ENCODE measurements at places on chromosomes 4 and X.

DNA sequence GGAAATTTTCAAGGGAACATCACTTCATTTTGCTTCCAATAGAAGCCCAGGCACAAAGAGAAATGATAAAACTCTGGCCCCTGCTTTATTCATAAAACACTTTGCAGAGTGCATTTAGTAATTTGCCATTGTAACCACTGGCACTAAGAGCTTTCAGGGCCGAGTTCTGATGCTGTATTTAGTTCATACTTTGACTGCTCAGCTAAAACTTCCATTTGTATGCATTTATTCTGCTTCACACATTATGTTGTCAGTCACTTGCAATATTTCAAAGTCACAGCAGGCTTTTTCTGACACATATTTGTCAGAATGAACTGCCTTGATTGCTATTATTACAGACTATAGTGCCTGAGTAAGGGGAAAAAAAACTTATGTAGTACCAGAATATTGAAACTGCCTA, 174.3 kb upstream of the ATOH1 start:
- DNase-seq, result no peak

GRCh38 chrX:79140731-79141130, 3.8 kb upstream of the GPR174 start:
- no peak for DNase-seq

- no peak for DNase-seq
Observed at GRCh38 chr4:181777518-181777917, 465.7 kb upstream of the TENM3 start.

- no peak for DNase-seq
Observed at GRCh38 chrX:103656617-103657016, 27.8 kb downstream of the TCEAL1 start.

DNA sequence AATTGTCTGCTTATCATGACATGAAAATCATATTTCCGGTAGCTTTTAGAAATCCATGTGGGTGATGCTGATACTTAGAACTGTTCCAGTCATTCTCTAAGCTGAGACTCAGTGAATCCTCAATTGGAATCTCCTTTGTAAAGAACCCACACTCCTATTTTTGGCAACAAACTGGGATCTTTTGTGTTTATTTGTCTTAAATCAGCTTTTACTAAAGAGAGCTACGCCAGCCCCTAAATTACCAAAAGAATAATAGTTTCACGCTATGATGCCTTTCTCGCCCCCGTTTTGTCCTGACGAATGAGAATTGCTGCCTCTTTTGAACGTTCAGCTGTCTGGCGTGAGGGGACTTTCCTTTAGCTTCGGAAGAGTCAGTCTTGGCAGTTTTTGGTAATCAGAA, 195.9 kb downstream of the SHOX start:
- no peak for DNase-seq

GRCh38 chrX:42686296-42686695, 91.7 kb downstream of the PPP1R2C start:
- no peak for DNase-seq

DNA sequence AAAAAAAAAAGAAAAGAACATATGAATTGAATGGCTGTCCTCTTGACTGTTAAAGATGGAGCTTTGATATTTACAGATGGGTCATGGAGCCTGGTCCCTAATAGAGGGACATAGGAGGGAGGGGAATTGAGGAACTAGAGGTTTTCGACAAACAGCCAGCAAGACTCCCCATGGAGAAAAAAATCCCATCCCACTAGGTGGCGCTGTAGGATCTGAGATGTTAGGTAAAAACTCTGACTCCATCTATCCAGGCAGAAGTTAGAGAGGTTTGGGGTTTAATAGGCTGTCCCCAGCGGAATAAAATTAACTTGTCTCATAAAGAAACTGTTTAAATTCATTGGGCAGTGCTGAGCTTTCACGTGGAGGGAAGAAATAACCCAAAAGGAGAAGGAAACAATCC, 45.9 kb downstream of the HMGB2 start:
- peak; percentile 57 for DNase-seq

DNA sequence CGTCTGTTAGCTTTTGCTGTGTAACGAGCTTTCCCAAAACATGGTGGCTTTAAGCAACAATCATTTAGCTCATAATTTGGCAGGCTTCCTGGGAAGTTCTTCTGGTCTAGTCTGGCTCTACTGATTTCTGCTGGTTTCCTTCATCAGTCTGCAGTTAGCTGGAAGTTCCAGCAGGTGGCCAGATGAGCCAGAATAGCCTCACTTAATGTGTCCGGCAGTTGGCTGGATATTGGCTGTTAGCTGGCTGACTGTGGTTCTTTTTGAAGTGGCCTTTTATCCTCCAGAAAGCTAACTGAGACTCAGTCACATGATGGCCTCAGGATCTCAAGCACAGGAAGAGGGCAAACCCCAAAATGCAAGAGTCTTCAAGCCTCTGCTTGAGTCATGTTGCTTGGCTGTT, 34.9 kb downstream of the FTHL17 start:
- no peak for DNase-seq

DNA sequence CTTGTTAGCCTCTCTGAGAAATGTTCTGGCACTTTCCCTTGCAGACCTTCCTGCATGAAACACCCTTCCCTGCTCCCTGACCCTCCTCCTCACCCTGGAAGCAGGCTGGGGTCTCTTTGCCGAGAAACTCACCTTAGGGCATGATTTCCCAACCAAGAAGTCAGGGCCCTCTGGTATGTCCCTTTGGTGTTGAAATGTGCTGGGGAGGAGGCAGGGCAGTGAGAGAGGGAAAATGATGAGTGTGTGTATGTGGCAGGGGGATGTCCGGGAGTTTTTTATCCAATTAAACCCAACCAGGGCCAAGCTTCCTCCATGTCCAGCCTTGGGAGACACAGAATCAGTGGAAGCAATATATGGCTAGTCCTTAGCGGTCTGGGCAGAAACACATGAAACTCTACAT, 5.1 kb downstream of the ELF4 start:
- no peak for DNase-seq

DNA sequence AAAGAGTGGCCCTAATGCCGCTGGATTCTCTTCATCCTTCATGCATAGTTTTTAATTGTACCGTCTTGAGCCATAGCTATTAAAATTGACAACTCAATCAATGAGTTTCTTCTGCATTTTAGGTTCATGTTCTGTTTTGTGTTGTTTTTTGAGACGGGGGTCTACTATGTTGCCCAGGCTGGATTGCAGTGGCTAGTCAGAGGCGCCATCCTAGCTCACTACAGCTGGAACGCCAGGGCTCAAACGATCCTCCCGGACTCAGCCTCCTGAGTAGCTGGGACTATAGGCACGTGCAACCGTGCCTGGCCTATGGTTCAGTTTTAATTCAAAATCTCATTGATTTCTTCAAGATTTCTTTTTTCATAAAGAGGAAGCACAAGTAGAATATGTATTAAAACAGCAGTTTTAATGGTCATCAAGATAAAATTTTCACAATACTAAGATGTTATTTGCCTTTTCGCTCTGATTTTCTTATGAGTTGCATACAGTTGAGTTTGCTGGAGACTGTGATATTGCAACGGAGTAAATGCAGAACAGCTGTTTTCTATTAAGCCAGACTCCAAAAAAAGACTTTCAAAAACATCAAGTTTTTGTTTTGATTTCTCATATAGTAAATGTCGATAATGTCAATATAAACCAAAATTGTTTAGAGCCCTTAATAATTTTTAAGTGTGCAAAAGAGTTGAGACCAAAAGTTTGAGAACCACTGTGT, 1.1 kb upstream of the STX18 start:
- no peak for DNase-seq

DNA sequence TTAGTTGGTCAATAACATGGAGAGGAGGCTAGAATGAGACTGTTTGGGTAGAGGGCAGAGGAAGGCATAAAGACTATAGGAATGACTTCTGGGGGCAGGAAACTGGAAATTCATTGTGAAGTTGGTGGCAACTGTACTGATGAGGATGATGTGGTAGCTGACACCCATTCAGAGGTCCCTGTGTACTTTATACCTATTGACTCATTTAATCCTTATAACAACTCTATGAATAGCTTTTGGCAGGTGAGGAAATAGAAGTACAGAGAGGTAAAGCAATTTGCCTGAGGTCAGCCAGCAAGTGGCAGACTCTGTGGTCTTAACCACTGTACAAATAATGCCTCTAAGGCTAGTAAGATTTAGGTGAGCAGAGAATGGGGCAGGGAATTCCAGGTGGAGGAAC, 100.1 kb downstream of the GATB start:
- no peak for DNase-seq

- peak; percentile 49 for DNase-seq
Observed at GRCh38 chr4:1608821-1609500, 75.2 kb downstream of the FAM53A start.

DNA sequence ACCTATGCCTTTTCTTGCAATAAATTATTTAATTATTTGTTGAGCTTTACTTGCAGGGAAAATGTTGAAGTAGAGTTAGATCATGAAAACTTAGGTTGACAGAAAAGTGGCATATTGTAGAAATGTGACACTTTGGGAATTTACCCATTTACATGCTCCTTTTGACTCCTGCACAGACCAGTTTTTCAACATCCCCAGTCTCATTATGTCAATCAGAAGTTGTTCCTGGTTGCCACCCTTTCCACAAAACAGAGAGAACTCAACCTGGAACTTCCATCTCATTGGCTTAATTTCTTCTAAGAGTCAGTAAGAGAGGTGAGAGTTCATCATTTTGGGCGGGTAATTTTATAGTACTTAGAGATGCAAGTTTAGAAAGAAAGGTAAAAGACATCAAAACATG, 284.6 kb upstream of the ANKRD50 start:
- no peak for DNase-seq

Measured in naive thymus-derived CD8-positive, alpha-beta T cell (primary cell).